Brain microvascular endothelial cell (primary cell): ENCODE measurements at places on chromosomes 7 and 10.

DNA sequence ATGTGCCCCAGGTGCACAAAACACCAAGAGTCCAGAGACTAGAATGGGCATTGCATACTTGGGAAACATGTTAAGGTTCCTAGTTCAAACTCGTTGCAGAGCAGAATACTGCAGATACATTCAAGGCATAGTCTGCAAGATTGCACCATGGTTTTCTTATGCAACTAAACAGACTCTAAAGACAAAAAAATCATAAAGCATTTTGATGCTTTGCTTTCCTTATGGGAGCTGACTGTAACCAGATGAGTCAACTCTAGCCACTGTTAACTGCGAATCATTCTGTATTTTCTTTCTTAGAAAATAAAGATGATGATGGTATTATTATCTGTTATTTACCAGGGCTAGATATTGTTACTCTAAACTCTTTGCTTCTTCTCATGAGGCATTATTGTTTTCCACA lies 19.7 kb downstream of the TRUB1 start:
- DNase-seq: no peak

GRCh38 chr7:84336303-84336702 lies 141.7 kb upstream of the SEMA3A start:
- peak; percentile 91 for DNase-seq

GRCh38 chr10:125627646-125628045 lies 55.3 kb downstream of the TEX36 start:
- DNase-seq: no peak

DNA sequence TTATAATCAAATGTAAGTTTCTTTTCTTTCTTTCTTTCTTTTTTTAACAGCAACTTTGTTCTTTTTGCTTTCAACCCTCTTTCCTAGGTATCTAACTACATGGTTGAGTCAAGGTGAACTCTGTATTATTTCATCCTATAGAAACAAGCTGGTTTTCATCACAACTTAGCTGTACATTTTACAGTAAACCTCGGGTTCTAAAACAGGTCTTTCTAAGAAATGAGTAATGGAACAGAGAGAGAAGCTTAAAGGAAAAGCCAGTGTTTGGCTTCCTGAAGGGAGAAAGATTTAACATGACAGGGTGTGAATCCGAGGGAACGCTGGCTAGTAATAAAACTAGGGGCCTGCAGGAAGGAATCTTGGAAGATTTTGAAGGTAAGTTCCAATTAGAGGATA lies 143.4 kb upstream of the ITGB1 start:
- DNase-seq: no peak

GRCh38 chr10:86232644-86233043 lies 134.0 kb downstream of the GRID1 start:
- no peak for DNase-seq

- DNase-seq: no peak
Measured at GRCh38 chr10:55329796-55330195, 528.8 kb upstream of the PCDH15 start.

DNA sequence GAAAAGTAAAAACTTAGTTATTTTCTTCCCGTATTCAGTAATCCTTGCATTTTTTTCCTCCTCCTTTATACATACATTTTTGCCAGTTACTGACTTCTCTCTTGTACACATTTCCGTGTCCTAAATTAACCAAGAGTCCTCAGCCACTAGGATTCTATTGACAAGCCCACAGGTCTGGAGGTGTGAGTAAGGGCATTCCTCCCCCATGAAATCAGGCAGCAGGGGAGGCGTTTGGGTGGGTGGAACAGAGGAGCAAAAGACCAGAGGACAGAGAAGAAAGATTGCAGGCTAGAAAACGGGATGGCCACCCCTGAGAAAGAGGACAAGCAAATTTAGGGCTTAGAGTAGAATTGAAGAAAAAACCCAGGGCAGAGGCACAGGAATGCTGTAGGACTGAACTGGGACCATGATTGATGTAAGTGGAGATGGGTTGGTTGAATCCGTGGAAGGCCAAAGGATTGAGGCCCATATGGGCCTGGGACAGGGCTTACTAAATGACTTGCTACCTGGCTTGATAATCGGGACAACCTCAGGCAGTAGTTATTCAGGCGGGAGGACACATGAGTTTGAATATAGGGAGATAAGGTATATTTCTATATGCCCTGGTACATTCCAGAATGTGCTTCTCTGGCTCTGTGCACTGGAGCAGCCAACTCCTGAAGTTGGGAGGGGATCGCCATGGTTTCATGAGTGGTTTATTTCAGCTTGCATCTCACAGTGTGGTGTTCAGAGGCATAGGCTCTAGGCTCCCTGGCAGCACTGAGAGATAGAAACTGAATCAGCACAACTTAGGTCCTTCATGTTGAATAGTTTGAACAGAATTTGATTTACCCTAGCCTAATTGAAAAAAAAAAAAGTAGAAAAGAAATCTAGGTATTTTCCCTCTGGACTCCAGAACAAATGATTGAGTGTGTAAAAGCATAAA lies 28.0 kb downstream of the IKZF1 start:
- DNase-seq: no peak

GRCh38 chr10:13632884-13633440 lies 46.2 kb downstream of the PRPF18 start:
- no peak for DNase-seq

DNA sequence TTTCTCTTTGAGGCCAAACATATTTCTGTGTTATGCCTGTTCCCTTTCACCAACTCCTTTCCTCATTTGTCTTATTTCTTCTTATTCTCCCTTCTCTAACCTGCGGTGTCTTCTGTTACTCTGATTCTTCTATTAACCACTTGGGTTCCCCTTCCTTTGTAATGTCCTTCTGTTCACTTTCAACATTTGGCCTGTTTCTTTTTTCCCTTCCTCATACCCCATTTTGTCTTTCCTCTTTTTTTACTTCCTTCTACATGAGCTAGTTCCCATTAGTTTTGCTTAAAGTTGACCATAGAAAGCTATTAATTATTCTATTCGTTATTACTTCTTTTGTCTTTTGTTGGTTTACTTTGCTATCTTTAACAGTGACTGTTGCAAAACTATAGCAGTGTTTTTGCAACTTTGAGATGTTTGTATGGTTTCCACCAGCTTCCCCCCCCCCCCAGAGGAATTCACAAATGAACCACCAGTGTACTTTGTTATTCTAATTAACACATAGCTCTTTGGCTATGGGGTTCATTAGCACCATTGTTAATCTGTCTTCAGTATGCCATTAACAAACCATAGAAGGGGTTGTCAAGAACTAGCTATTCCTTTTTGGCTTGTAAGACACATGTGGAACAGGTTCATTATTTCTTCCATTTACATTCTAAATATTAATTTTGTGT lies 2.9 kb downstream of the LRGUK start:
- no peak for DNase-seq

DNA sequence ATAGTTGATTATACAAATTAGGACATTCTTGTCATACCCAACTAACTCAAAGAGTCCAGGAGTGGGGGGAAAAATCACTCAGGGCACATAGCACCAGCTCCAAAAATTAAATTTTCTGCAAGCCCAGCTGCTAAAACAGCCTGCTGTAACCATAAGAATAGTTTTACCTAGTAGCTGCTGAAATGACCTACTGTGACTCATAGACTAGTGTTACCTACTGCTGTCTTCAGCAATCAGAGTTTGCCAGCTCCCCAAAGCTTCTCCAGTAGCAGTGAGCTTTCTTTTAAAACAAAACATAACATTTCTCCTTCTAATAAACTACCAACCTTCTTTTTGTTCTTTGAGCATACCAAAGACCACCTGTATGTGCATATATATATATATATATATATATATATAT lies 4.2 kb upstream of the ARHGAP12 start:
- DNase-seq: no peak

- DNase-seq: no peak
Measured at GRCh38 chr7:65230231-65230630, 143.4 kb upstream of the ZNF92 start.

DNA sequence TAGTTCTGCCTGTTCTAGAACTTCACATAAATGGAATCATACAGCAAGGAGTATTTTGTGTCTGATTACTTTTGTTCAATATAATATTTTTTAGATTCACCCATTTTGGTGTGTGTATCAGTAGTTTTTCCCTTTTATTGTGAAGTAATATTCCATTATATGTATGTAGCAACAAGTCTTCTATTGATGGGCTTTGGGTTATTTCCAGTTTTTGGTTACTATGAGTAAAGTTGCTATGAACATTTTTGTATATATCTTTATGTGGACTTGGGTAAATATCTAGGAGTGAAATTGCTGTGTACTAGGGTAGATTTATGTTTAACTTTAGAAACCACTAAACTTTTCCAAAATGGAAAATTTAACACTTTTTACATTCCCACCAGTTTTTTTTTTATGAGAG lies 35.7 kb downstream of the ADK start:
- no peak for DNase-seq

DNA sequence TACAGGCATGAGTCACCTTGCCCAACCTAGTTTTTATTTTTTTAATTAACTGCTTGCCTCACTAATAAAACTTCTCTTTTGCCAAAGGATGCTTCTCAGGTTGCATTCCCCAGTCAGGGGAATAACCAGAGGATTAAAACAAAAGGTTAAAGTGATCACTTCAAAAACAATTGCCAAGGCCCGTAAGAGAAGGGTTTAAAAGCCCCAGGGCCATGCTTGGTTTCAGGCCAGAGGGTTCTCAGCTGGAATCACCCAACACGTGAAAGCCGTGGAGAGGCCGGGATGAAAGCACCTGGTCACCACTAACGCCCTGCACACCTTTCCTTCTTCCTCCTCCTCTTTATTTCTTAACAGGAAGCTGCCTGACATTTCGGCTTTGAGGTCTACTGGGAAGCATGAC lies 587.5 kb downstream of the PTPRN2 start:
- no peak for DNase-seq

GRCh38 chr7:102953406-102953805 lies 40.6 kb downstream of the LRRC17 start:
- no peak for DNase-seq

- DNase-seq: no peak
Measured at GRCh38 chr7:38300175-38300574, 26.7 kb upstream of the TARP start.

DNA sequence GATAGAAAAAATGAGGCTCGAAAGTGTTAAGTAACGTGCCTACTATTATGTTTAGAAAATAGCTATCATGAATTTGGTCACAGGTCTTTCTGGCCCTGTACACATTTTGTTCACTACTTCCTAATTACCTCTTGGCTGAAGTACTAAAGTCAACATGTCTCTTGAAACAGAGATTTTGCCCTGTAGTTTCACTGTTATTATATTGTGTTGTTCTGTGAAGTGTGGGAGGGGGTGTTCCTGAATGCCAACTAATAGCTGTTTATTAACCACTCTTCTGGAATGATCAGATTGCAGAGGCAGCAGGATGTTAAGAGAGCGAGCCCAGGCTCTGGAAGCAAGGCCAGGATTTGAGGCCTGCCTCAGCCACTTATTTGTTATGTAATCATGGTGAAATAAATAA lies 72.1 kb downstream of the RNF133 start:
- no peak for DNase-seq

DNA sequence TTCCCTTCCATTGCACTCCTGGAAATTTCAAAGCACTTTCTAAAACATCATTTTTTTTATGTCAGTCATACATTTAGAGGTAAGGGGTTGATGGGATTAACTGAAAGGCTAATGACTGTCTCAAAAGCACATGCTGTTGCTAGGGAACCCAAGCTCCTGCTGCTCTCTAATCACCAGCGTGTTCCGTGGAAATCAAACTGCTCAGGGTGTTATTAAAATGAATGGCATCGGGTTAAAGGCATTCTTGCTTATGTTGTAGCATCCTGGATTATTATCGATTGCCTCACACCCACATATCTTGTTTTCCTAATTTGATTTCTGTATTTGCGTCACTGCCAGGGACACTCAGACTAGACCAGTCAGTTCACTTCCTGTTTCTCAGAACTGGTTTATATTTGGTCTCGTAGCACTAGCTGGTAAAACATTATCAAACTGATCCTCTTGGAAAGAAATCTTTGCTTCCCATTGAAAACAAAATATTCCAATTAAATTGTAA lies 216.5 kb upstream of the MKLN1 start:
- DNase-seq: peak; percentile 88

DNA sequence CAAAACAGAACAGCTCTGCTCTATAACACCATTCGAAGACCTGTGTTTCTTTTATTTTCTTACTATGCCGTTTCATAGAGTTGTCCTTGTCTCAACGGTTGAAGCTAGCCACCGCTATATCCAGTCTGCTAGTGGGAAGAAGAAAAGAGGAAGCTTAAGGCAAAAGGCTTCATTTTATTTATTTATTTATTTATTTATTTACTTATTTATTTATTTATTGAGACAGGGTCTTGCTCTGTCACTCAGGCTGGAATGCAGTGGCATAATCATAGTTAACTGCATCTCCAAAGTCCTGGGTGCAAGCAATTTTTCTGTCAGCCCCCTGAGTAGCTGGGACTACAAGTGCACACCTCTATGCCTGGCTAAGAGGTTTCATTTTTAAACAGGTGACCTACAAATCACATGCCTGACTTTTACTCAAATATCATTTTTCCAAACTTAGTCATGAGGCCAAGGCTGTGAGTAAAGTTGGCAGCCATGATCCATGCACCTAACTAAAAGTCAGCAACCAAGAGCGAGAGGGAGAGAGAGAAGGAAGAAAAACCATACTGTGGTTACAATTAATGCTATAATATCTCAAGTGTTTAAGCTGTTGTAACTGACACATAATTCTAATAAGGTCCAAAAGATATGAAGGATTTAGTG lies 1305.3 kb upstream of the LRRTM3 start:
- DNase-seq: no peak

DNA sequence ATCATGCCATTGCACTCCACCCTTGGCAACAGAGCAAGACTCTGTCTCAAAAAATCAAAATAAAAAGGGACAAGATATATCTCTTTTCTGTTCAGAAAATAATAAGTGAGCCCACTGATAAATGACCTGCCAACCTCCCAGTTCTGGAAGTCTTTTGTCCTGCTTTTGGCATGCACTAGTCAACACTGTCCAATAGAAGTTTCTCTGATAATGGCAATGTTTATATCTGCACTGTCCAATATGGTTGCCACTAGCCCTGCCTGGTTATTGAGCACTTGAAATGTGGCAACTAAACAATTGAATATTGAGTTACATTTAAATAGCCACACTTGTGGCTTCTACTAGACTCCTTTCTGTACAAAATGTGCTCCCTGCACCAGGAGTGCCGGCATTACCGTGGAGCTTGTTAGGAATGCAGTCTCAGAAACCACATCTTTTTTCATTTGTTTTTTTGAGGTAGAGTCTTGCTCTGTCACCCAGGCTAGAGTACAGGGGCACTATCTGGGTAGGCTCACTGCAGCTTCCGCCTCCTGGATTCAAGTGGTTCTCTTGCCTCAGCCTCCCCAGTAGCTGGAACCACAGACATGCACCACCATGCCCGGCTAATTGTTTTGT lies 229.7 kb downstream of the CACNB2 start:
- no peak for DNase-seq
